ENCODE measurements at places on chromosomes 12 and 14.
A peak's percentile ranks its signal among the peaks of the same experiment; 100 is the strongest.

DNA sequence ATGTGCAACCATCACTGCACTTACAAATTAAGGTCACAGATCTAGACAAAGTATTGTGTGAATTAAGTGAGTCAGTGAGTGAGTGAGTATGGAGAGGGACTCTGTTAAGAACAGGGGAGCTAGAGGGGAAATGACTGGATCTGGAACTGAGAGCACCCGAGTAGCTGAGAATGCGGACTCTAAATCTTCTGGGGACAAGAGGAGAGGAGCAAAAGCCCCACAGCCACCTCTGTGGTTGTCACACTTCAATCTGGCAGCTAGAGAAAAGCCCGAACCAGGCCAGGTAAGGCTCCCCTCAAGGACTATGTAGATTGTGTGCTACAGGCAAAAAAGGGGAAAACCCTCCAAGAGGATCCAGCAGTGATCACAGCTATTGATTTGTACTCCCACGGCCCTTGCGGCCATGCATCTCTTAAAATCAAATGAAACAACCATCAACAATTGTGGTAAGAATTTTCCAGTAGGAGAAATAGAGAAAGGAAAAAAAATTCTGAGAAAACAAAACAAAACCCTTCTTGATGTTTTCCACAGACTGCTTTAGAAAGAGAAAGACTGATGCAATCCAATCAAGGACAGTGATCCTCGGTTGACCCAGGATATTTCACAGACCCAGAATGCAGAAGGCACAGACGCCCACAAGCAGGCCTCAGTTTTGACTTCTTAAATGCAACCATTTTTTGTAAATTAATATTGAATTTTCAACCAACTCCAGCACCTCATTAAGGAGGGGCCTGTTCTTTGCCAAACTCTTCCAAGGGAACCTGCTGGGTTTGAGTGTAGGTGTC lies 109.6 kb downstream of the SLC38A6 start:
- no peak for ATAC-seq

DNA sequence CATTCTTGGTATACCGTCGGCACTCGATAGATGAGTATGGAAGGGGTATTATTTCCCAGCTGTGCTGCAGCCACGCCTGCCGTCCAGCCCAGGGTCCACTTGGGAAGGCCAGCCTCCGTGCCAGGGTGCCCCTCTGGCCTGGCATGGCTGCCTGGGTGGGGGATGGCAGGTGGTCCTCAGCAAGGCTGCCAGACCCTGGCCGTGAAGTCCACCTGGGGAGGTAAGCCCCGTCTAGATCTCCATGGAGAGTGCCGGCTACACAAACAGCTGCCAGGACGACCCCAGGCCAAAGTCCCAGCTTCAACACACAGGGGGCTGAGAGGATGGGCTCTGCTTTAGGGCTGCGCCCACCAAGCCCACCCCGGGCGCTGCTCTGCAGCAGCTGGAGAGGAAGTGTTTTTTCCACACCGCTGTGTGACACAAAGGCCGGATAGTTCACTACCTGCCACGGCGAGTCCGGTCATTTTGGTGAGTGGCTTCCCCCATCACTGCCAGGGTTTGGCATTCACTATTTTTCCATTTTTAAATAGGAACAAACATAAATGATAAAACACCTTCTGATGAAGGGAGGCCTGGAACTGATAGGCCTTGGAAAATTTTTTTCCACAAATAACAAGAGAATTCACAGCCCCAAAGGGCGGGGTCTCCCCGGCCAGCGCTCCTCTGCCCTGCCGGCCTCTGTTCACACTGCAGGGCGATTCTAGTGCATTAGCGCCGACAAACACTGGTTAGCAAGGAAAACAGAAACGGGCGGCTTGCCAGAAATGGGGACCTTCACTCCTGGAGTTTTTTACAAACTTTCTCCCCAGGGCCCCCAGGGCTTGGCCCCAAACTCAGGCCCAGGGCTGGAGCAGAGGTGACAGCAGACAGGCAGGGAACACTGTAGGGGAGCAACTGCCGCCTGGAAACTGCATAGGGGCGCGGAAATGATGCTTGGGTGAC lies 161.5 kb downstream of the CALM1 start:
- ATAC-seq = no peak

GRCh38 chr14:61950340-61950739 lies 188.1 kb downstream of the SNAPC1 start:
- no peak for ATAC-seq

- ATAC-seq = no peak
Measured at GRCh38 chr14:50039734-50040400, 76.5 kb downstream of the VCPKMT start.

DNA sequence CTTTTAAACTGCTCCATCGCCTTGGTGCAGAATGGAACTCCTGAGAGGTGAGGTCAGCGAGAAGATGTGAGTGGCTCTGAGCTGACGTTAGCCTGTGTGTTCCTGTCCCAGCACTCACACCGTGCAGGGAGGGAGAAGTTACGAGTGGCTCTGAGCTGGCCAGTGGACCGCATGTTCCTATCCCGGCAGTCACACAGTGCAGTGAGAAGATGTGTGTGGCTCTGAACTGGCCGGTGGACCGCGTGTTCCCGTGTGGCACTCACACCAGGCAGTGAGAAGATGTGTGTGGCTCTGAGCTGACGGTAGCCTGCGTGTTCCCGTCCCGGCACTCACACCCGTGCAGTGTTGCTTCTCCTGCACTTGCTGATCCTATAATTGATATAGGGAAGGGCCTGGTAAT lies 59.9 kb downstream of the VCPKMT start:
- no peak for ATAC-seq

DNA sequence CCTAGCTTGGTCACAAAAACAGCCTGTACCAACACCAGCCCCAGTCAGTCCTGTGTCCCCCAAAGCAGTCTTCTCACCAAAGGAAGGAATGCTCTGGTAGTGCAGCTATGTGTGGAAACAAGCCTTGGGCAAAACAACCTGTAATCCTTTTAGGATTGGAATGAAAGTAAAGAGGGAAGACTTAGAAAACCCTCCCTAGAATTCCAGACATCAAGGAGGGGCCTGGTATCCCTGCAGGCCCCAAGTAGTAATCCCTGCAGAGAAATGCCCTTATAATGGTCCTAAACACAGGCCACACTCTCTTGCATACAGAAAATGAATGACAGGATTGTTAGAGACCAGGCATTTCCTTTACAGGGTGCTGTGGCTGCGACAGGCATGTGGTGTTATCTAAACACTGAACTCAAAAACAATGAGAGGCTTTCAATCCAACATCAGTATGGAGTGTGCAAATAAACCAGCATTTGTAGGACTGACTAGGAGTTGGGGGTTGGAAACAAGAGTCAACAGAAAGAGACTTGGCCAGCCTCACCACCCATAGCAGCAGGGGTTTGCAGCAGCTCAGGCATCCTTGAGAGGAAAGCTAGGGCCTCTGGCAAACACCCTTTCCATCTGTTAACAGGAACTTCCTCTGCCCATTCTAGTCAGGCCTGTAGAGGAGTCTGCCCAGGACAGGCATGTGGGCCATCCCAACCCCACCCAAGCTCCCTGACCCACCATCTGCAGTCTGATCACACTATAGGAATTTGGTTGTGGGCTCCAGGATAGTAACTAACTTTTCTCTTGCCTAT lies 59.1 kb downstream of the DCAF5 start:
- ATAC-seq = peak; percentile 67

GRCh38 chr12:26269562-26270284 lies 74.3 kb downstream of the SSPN start:
- no peak for ATAC-seq

DNA sequence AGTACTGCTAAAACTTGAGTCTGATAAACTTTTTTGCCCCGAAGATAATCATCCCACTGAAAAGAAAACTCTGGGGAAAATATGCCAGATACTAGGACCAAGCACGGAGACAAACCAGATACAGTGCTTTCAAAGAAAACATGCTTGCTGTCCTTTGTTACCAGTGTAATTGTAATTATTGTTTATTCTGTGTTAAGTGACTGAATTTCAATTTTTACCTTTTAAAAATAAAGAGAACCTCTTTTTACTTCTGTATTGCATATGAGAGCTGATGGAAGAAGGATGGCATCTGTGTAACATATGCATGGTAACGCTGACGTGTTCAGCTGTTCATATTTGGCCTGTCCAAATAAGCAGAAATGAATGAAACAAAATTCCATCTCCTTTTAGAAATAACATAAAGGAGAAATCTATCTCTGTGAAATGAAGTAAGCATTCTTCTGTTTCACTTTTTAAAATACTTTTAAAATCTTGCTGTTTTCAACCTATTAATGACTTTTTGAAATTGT lies 22.5 kb downstream of the SLC35E3 start:
- no peak for ATAC-seq

DNA sequence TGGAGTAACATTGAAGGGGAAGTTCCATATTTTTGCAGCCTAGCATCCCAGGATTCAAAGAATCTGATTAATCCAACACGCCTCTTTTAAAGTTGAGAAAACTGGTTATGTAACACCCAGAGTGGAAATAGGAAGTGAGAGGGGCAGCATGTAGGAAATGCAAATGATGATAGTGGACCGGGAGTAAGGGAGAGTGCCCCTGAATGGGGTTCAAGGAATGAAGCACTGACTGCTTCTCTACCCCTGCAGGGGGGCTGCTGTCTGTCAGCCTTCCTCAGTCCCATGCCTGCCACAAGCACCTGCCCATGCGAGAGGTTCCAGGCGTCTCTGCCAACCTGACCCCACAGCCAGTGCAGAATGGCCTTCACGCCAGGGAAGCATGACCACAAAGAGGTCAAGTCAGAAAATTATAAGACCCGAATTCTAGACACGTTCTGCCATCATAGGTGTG lies 126.5 kb upstream of the CCND2 start:
- ATAC-seq = no peak

- ATAC-seq = no peak
Measured at GRCh38 chr12:69026336-69026735, 93.4 kb upstream of the CPM start.

DNA sequence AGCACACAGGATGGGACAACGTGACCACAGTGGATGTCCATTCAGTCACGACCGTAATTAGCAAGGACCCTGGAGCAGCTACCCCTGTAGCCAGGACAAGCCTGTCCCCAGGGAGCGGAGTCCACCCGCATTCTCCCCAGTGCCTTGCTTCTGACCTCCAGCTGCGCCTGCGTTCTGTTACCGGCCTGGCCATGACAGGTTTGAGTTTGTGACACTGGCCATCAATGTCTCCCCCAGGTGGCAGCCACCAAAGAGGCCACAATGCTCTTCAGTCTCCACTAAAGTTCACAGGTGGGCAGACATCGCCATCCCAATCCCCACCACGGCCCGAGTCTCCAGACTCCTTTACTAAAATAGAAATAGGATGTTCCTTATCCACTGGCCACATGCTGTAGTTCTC lies 96.7 kb downstream of the TMEM132D start:
- ATAC-seq = no peak

DNA sequence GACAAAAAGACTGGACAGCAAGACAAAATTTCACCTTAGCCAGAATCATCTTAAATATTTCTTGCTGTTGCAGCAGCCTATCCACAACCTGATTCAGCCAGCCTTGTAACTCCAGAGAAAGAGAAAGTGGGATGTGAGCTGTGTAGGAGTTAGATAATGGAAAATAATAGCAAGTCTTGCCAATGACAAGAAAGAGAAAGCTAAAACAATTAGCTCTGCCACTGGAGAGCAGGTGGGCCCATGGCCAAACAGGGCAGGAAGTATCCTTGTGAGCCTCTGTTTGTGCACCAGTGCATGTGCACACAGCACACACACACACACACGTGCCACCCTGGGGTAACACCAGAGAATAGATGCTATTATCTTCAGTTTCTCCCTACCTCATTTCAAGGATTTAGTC lies 106.0 kb upstream of the CCDC196 start:
- ATAC-seq = no peak

DNA sequence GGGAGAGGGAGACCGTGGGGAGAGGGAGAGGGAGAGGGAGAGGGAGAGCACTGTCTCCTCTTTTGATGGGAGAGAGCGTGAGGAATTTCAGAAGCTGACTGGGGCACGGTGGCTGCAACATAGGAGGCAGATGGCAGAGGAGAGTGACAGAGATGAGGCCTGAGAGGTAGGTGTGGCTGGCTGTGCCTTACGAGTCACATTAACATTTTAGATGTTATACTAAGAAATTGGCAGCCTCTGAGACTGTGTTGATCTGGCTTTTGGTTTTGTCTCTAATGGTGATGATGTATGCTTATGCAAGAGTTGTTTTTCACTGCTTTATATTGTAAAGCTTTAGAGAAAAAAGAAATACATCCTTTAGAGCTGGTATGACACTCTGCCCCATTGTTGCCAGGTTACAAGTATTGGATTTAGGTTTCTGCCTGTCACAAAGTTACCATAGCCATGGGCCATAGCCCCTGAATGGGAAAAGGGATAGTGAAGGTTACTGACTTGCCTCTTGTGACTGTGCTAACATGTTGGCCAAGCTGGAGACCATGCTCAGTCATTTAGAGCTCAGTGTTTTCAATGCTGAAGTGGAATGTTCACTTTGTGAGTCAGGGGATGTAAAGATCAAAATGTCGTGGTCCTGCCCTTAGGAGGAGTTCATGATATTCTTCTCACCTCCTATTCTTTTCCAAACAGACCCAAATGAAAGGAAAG lies 186.2 kb downstream of the SYNE2 start:
- no peak for ATAC-seq

GRCh38 chr14:94322648-94323570 lies at the start of gene SERPINA6:
TSS of gene SERPINA6 (minus strand) at chr14:94323336. CDS start at chr14:94314648, 8,688 bp downstream.
- ATAC-seq = peak; percentile 86

DNA sequence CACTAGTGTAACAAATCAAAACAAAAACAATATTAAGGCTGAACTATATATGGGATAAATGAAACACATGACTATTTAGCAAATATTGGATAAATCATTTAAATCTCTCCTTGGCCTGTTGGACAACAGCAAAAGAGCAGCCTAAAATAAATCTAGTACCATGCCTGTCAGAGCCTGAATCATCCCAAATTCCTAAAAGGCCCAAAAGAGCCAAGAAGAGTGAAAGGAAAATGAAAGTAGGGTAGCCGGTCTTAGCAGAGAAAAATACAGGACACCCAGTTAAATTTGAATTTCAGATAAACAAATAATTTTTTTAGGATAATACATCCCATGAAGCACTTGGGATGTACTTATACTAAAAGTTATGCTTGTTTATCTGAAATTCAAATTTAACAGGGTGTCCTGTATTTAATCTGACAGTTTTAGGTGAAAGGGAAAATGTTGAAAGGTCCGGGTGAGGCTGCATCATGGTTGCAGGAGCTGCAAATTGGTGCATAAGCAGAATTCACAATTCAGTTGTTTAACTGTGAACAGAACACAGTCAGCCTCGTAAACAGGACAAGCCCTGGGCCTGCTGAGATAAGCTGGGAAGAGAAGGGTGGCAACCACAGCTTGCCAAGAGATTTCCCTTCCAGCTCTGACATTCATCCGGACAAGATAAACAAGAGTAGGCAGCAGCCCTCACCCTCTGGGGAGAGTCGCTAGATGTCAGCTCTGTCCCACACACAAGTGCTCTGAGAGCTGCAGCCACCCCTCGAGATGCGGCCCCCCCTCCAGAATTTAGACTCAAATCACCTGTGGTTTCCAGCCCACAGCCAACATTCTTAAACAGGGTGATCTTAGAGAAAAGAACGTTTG lies 30.3 kb downstream of the DMAC2L start:
- peak; percentile 92 for ATAC-seq

DNA sequence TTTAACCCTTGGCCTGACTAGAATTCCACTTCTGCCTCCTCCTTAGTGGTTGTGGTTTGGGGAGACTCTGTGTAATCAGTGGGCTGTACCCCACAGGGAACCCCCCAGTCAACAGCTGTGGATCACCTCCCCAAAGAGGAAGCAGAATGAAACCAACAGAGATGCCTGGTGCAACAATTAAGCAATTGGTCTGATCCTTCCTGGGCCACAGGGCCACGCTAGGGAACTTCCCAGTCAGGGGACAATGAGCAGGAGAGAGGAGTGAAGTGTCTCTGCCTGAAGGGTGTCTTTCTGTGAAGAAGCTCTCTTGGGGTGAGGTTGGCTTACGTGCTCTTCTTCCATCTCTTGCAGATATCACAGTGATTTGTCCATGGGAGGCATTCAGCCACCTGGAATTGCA lies 8.2 kb downstream of the PDE6H start:
- no peak for ATAC-seq

GRCh38 chr14:61420326-61420725 lies 98.9 kb downstream of the PRKCH start:
- peak; percentile 22 for ATAC-seq
